Mammary epithelial cell (primary cell): ENCODE measurements at places on chromosomes 1 and 21.

DNA sequence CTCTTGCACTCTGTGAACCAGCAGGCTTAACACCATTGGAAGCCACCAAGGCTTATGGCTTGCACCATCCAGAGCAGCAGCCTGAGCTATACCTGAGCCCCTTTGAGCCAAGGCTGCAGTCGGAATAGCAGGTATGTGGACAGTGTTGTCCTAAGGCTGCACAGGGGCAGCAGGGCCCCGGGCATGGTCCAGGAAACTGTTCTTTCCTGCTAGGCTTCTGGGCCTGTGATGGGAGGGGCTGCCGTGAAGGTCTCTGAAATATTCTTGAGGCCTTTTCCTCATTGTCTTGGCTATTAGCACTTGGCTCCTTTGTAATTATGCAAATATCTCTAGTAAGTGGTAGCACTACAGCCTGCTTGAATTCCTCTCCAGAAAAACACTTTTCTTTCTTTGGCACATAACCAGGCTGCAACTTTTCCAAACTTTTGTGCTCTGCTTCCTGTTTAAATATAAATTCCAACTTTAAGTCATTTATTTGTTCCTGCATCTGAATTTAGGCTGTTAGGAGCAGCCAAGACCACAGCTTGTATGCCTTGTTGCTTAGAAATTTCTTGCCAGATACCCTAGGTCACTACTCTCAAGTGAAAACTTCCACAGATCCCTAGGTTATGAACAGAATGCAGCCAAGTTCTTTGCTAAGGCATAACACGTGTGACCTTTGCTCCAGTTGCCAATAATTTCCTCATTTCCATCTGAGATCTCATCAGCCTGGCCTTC is 5.2 kb downstream of the KRTAP20-4 start:
- DNase-seq = no peak

DNA sequence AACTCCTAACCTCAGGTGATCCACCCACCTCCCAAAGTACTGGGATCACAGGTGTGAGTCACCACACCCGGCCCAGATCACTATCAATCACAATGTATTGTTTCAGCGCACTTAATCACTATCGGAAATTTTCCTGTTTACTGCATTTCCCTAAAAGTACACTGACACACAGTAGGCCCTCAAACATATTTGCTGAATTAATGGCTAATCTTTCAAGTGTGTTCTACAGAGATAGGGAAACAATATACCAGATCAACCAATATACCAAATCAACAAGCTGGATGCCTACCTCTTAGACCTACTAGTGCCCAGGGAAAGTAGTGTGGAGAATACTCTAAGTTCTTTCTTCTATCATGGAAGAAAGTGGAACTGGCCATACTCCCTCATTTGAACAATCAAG is 17.1 kb downstream of the UBR4 start:
- DNase-seq = no peak

- DNase-seq = no peak
Measured at GRCh38 chr1:18722270-18722669, 91.6 kb downstream of the PAX7 start.

DNA sequence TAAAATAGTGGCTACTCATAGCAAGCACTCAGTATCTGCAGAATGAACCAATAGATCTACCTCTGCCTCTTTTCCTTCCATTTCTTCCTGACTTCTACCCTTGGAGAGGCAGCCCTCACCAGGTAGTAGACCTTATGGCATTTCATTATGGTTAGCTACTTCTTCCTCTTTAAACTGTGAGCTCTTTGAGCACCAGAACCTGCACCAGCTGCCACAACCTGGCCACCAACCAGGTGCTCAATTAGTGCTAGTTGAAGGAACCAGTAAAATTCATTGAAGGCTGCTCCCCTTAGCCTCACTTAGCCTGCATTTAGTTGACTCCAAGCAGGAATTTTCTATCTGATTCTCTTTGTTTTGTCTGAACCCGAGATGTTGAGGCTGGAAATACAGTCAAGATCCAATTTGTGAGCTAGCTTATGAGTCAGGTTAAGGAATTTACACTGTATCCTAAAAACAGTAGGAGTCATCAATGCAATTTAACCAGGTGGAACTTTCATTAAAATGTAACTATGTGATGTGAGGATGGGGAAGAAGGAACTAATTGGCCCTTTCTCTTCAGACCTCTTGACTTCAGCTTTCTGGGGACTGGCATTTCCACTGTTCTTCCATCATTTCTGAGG is 81.5 kb upstream of the UBE2U start:
- peak; percentile 60 for DNase-seq

- no peak for DNase-seq
Measured at GRCh38 chr1:168833362-168833761, 104.4 kb upstream of the DPT start.

DNA sequence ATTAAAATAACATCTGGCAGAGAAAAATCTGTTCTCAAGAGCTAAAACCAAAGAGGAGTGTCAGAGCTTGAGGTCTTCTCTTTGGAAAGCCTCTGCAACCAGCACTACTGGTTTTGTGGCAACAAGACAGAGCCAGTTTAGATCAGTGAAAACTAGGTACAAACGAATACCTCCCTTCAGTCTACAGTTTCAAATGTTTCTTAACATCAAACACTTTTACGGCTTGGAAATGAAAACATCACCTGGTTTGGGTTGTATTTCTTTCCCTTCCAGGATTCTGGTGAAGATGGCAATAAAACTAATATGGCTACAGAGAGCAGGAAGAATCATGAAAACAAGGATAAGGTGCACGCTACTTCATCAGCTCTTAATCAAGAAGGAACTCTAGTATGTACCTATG is 339.4 kb upstream of the ESRRG start:
- DNase-seq = no peak

- DNase-seq = peak; percentile 76
Measured at GRCh38 chr1:232952514-232953499, 2.4 kb downstream of the NTPCR start.
